ENCODE measurements at places on chromosomes 7 and 10. TPM values are rescaled to one million over a fixed set of nuclear protein-coding genes. Genes with fewer than 3 reads are reported as not detected.

GRCh38 chr7:27899601-27900000, 159.6 kb downstream of the TAX1BP1 start:
- H3K27me3 ChIP-seq, result no peaks in the 10 kb centered on the region
- no peak for DNase-seq
- H3K4me1 ChIP-seq, result peaks cover 3% of the 10 kb centered on the region
- no peaks in the 10 kb centered on the region for H3K36me3 ChIP-seq
- H3K27ac ChIP-seq, result no peak overlapping the region

Gene MUC3A
- total RNA-seq, result 26.0 TPM

Gene PLAU
- 8.1 TPM for total RNA-seq

- H3K4me3 ChIP-seq, result no peak overlapping the region
- DNase-seq, result no peak
- no peaks in the 10 kb centered on the region for H3K27me3 ChIP-seq
- H3K27ac ChIP-seq, result no peak overlapping the region
- peaks cover 4% of the 10 kb centered on the region for H3K36me3 ChIP-seq
Measured at GRCh38 chr10:87675396-87676376, 16.0 kb downstream of the PAPSS2 start.

- H3K4me3 ChIP-seq, result no peak overlapping the region
- H3K27ac ChIP-seq, result no peak overlapping the region
- no peaks in the 10 kb centered on the region for H3K4me1 ChIP-seq
- H3K36me3 ChIP-seq, result no peaks in the 10 kb centered on the region
- H3K27me3 ChIP-seq, result no peaks in the 10 kb centered on the region
Measured at GRCh38 chr7:94170836-94171235, 166.7 kb upstream of the BET1 start.

DNA sequence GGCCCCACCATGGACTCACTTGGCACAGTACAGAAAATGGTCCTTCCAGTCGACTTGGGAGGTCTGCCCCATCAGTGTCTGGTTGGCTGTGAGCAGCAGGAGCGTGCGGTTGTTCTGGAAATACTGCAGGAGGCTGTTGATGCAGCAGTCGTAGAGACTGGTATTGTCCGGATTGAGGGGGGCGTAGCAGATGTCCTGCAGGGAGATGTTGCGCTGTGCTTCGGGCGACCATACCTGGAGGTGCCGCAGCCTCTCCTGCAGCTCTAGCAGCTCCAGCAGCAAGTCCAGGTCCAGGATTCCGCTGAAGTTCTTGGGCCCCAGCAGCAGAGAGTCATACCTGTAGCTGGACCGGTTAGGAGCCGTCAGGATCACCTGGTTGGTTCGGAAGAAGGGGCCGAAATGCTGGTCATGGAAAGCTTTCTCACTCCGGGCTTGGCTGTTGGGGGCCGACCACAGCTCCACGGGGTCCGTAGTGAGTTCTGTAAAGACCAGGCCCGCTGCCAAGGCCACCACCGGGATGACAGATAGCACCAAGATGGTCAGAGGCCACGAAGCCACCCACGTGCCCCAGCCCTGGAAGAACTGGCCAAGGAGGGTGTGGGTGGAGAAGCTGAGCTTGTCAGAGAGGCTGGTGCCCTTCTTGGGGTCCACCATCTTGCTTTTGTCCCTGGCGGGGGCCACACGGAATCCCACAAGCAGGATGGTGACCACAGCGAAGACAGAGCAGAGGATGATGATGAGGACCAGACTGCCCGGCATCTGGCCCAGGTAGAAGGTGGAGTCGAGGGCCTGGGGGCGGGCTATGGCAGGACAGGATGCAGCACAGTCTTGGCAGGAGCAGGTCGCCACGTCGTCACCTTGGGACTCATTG, 2.1 kb downstream of the NPC1L1 start:
- H3K27me3 ChIP-seq, result no peaks in the 10 kb centered on the region
- DNase-seq, result no peak
- peaks cover 8% of the 10 kb centered on the region for H3K4me1 ChIP-seq

Gene PON1
- 0.48 TPM for total RNA-seq

Gene DUSP5
- total RNA-seq, result 60.3 TPM

DNA sequence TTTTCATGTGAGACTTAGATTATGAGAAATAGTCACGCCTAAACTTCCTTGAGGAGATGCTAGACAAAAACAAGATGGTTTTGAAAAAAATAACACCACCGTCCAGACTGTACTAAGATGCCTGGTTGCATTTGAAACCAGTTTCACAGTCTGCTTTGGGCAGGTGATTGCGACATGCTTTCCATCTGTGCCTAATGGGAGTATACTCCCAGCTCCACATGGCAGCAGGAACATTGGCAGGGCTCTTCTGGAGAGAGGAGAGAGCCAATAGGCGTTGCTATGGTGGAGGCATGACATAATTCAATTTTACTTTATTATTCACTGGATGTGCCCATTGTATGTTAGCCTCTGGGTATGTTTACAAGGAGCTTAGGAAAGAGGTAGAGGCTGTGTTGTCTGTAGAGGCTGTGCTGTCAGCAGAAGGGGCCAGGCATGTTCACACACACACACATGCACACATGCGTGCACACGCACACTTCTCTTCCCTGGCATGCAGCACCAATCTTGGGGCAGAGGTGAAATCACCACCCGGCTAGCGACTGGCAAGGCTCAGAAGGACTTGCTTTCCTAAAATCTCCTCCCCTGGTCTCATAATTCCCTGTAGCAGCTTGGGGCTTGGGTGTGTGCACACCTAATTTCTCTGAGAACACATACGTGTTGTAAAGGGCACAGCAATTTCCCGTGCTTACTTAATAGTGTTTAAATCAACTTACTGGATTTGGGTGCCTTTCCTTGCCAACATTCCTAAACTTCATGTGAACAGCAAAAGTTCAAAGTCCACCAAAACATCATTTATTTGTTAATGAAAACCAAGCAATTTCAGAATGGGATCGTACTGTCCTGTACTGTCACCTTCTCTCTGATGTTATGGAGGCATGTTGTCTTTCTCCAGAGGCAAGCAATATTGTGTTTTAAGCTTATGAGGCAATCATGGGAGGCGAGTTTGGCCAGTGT, 162.1 kb downstream of the TCF7L2 start:
- DNase-seq, result peak; percentile 42
- peaks cover 22% of the 10 kb centered on the region for H3K4me1 ChIP-seq
- H3K4me3 ChIP-seq, result no peak overlapping the region
- peaks cover 4% of the 10 kb centered on the region for H3K36me3 ChIP-seq
- no peak overlapping the region for H3K27ac ChIP-seq
- no peaks in the 10 kb centered on the region for H3K27me3 ChIP-seq

GRCh38 chr7:87328281-87328680, 17.2 kb upstream of the CROT start:
- peaks cover 10% of the 10 kb centered on the region for H3K36me3 ChIP-seq
- H3K4me1 ChIP-seq, result peaks cover 5% of the 10 kb centered on the region
- H3K4me3 ChIP-seq, result peak overlapping the region; percentile 65
- DNase-seq, result no peak
- H3K27me3 ChIP-seq, result no peaks in the 10 kb centered on the region
- no peak overlapping the region for H3K27ac ChIP-seq

- H3K4me3 ChIP-seq, result no peak overlapping the region
- peak; percentile 70 for DNase-seq
Measured at GRCh38 chr7:95509199-95509598, 23.5 kb downstream of the ASB4 start.

- H3K27me3 ChIP-seq, result no peaks in the 10 kb centered on the region
- H3K4me3 ChIP-seq, result no peak overlapping the region
- DNase-seq, result no peak
Measured at GRCh38 chr10:131068760-131069159, 242.8 kb downstream of the TCERG1L start.

- H3K36me3 ChIP-seq, result no peaks in the 10 kb centered on the region
- H3K27me3 ChIP-seq, result no peaks in the 10 kb centered on the region
- no peaks in the 10 kb centered on the region for H3K4me1 ChIP-seq
- no peak overlapping the region for H3K27ac ChIP-seq
- DNase-seq, result no peak
Measured at GRCh38 chr10:31253237-31253636, 65.8 kb upstream of the ZEB1 start.

DNA sequence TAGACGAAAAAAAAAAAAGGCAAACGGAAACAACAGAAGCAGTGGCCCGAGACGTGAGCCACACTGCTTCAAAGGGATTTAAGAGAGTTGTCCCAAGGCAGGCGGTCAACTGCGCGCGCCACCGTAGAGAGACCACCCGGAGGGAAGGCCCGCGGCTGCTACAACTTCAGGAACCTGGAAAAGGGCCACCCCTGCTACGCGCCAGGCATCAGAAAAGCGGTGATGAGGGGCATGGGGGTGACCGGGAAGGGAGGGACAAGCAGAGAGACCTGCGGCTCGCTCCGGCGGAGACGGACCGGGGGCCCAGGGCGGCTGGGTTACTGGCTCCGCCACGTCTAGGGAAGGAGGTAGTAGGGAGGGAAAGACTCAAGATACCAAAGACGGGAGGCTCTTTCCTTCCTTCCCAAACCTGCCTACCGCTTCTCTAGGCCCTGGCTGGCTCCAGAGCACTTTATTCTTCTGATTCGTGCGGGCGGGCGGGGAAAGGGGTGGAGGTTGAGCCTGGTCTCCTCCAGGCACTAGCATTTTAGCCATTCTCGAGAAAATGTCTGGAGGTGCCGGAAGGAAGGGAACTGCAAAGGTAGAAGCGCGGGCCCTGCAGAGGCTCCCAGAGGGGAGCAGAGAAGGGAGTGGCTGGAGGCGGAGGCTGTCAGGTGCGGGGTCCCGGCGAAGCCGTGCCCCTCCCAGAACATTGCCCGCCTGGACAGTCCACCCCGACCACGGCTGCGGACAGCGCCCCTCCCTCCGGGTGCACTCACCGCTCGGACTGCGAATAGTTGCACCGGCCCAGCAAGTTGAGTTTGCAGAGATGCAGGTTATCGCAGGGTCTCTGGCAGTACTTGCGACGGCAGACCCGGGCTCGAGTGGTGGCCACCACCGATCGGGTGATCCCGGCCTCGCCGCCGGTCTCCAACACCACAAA, 993 bp downstream of the ZC3HAV1 start:
- H3K4me3 ChIP-seq, result peak overlapping the region; percentile 100
- peaks cover 10% of the 10 kb centered on the region for H3K36me3 ChIP-seq
- H3K4me1 ChIP-seq, result no peaks in the 10 kb centered on the region
- peak; percentile 77 for DNase-seq
- peaks cover 15% of the 10 kb centered on the region for H3K27me3 ChIP-seq
- no peak overlapping the region for H3K27ac ChIP-seq

DNA sequence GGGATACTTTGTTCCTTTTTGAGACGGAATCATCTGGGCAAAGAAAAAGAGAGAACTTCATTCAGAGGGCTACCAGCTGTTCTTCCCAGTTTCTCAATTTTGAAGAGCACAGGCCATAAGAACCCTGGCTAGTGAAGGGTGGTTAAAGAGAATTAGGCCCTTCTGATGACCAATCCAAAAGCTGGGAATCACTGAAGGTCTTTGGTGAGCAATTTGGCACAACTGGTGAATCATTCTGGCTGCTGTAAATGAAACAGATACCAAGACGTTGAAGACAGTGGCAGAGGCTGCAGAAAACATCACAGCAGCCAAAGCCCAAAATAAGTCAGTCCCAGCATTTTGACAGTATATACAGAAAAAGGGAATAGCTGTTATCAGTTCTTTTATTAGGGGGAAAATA, 5.1 kb downstream of the RAPGEF5 start:
- peaks cover 11% of the 10 kb centered on the region for H3K27me3 ChIP-seq
- no peak overlapping the region for H3K27ac ChIP-seq
- H3K36me3 ChIP-seq, result no peaks in the 10 kb centered on the region
- H3K4me1 ChIP-seq, result peaks cover 4% of the 10 kb centered on the region

DNA sequence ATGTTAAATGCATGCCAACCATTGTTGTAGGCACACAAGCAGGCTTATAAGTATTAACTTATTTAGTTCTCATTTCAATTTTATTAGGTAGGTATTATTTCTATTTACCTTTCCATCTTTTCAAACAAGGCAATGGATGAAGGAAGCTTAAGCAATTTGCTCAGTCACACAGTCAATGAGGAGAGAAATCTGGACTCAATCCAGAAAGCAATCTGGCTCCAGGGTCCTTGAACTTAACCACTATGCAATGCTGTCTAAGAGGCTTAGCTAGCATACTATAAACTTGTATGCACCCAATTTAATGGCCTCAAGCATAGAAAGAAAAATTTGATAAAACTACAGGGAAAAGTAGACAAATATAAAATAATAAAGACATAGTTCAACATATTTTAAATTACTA, 88.6 kb downstream of the VWDE start:
- no peak for DNase-seq
- no peaks in the 10 kb centered on the region for H3K27me3 ChIP-seq
- H3K36me3 ChIP-seq, result no peaks in the 10 kb centered on the region
- H3K27ac ChIP-seq, result no peak overlapping the region
- H3K4me3 ChIP-seq, result no peak overlapping the region

Gene BAIAP2L1
- 30.6 TPM for total RNA-seq

DNA sequence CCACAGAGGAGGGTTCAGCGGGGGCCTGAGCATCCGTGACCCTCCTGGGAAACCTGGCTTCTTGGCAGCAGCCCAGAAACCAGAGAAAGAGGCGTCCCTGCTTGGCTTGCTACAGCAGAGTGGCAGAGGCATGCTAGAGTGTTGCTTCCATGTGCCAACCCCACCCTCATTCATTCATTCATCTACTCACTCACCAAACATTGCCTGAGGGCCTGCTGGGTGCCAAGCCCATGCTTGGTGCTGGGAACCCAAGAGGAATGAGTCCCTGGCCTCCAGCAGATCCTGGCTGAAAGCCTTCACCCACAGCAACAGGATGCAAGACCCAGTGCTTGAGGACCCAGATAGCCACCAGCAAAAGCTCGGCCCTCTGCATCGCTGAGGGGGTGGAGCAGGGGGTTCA, 129.0 kb downstream of the CDH23 start:
- peaks cover 6% of the 10 kb centered on the region for H3K4me1 ChIP-seq
- H3K27ac ChIP-seq, result no peak overlapping the region
- H3K36me3 ChIP-seq, result no peaks in the 10 kb centered on the region
- H3K4me3 ChIP-seq, result no peak overlapping the region
- no peak for DNase-seq
- H3K27me3 ChIP-seq, result no peaks in the 10 kb centered on the region

All from endodermal cell (in vitro differentiated cells).